ENCODE measurements at places on chromosomes 5 and 9. TPM values are rescaled to one million over a fixed set of nuclear protein-coding genes. Genes with fewer than 3 reads are reported as not detected.
A peak's percentile ranks its signal among the peaks of the same experiment; 100 is the strongest.

Gene FCN2
- not detected for total RNA-seq

Gene LCN1
- total RNA-seq: not detected

Gene SLC6A3
- not detected for total RNA-seq

Gene QRFP
- not detected for total RNA-seq

Gene FRMD3
- under 0.01 TPM for total RNA-seq

Gene SET
- 182 TPM for total RNA-seq

Gene C9orf153
- not detected for total RNA-seq

Gene NCS1
- 35.8 TPM for total RNA-seq

DNA sequence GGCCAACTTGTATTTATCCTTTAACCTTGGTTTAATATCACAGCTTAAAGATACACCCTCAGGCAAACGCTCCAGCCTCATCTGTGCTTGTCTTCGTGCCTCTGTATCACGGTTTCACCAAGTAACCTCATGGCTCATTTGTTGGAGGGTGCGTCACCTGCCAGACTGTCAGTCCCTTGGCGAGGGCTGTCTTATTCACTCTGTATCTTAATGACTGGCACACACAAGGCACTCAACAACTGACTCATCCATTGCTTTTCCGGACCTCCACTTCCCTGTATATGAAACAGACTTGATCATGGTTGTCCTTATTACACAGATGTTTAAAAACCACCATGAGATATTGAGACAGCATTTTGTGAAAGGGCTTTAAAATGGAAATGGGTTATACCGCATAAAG, 28.0 kb downstream of the LCP2 start:
- H3K36me3 ChIP-seq: no peaks in the 10 kb centered on the region
- H3K4me3 ChIP-seq: no peak overlapping the region
- H3K4me1 ChIP-seq: no peaks in the 10 kb centered on the region
- H3K27ac ChIP-seq: no peak overlapping the region

DNA sequence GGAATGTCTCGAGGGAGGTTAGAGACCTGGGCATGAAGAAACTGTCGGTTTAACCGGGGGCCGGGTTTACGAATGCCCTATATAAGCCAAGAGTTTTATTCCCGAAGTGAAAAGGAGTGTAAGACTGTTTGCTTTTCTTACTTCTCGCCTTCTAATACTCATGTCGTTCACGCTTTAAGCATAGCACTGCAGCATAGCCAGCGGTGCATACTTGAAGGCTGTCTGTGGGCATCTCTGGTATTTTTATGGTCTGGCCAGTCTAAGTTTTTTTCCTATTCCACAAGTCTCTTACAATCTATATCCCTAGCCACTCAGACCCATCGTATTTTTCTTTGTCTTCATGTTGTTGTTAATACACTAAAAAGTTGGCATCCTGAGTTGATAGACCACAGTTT, 1.2 kb downstream of the UHRF2 start:
- peaks cover 2% of the 10 kb centered on the region for H3K36me3 ChIP-seq
- peak; percentile 50 for DNase-seq
- peak overlapping the region; percentile 83 for H3K4me3 ChIP-seq

GRCh38 chr5:43298443-43298842, 14.8 kb downstream of the HMGCS1 start:
- H3K4me1 ChIP-seq: peaks cover 4% of the 10 kb centered on the region
- H3K27ac ChIP-seq: no peak overlapping the region
- H3K27me3 ChIP-seq: no peaks in the 10 kb centered on the region
- no peak for DNase-seq
- H3K36me3 ChIP-seq: peaks cover 13% of the 10 kb centered on the region

DNA sequence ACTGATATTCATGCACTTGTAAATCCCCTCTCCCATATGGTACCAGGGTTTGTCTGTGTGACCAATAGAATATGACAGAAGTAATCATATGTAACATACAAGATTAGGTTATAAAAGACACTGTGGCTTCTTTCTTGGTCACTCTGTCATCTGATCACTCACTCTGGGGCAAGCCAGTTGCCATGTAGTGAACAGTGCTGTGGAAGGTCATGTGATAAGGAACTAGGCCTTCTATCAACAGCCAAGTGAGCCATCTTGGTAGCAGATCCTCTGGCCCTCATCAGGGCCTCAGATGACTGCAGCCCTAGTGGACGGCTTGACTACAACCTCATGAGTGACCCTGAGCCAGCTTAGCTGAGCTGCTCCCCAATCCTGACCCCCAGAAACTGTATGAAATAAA, 30.0 kb upstream of the MATR3 start:
- H3K36me3 ChIP-seq: no peaks in the 10 kb centered on the region
- DNase-seq: no peak
- H3K4me3 ChIP-seq: no peak overlapping the region
- no peaks in the 10 kb centered on the region for H3K27me3 ChIP-seq
- no peak overlapping the region for H3K27ac ChIP-seq

DNA sequence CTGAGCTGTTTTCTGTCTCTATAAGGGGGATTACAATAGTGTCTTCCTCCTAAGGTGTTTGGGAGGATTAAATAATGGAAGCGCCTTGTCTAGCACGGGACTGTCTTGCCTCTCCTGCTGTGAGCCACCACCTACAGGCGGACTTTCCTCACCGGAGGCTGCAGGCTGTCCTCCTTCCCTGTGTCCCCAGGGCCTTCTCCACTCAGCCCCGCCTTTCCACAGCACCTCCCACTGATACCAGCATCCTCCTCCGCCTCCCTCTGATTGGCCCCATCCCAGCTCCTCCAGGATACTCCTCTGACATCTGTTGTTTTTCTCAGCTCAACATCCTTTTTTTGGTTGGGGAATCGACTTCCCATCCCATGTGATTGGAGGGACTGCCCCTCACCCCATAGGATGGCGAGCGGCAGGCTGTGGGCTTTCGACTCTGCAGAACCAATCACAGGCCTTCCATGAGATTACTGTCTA, 851 bp upstream of the ZDHHC12 start:
- peaks cover 4% of the 10 kb centered on the region for H3K4me1 ChIP-seq
- peak overlapping the region; percentile 56 for H3K4me3 ChIP-seq
- no peaks in the 10 kb centered on the region for H3K27me3 ChIP-seq

DNA sequence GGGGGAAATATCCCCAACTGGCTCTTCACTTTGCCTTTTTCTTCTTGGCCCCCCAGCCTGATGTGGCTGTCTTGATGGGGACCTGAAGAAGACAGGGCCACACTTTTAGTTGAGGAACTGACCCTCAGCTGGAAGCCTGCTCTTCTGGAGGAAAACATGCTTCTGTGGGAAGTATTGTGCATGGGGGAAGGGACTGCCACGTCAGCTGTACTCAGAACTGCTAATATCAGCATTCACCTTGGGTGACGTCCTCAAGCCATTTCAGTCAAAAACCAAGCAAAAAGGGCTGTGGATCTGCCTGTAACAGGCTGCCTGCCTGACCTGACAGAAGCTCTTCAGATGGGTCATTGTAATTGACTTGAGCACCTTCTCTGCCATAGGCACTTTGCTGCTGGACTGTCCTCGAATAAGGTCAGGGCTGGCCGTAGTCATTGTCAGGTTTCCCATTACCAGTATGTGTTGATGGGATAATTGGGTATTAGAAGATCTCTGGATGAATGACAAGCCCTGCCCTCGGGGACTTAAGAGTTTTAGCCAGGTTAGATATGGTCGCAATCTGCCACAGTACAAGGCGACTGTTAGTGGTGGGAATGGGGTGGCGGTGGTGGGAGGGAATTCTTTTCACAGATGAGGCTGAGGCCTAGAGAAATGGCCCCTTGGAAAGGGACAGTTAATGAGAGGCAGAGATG, 10.4 kb downstream of the RAI14 start:
- no peak for DNase-seq
- peak overlapping the region; percentile 0 for H3K27ac ChIP-seq
- H3K4me3 ChIP-seq: no peak overlapping the region
- H3K4me1 ChIP-seq: peaks cover 26% of the 10 kb centered on the region
- H3K27me3 ChIP-seq: no peaks in the 10 kb centered on the region

DNA sequence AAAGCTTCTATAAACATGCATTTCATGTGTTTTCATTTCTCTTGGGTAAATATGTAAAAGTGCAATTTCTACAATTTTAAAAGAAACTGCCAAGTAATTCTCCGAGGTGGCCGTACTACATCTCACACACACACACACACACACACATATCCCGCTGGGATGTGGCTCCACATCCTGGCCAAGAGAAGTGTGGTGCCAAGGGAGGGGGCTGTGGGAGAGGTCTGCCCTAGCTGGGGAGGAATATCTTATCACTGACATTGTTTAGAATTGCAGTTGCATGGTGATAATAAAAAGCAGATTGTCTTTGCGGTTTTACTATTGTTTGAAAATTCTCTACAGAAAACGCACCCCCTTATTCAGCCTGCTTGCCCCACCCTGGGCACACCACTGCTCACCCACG, 558.4 kb downstream of the BNC2 start:
- peaks cover 1% of the 10 kb centered on the region for H3K4me1 ChIP-seq
- no peak overlapping the region for H3K27ac ChIP-seq
- DNase-seq: no peak
- H3K36me3 ChIP-seq: no peaks in the 10 kb centered on the region
- H3K4me3 ChIP-seq: no peak overlapping the region

DNA sequence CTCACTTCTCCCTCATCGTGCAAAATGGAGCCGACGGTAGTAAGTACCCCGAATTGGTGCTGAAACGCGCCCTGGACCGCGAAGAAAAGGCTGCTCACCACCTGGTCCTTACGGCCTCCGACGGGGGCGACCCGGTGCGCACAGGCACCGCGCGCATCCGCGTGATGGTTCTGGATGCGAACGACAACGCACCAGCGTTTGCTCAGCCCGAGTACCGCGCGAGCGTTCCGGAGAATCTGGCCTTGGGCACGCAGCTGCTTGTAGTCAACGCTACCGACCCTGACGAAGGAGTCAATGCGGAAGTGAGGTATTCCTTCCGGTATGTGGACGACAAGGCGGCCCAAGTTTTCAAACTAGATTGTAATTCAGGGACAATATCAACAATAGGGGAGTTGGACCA, 979 bp downstream of the PCDHGA12 start:
- peaks cover 18% of the 10 kb centered on the region for H3K36me3 ChIP-seq
- no peak overlapping the region for H3K27ac ChIP-seq
- H3K4me3 ChIP-seq: peak overlapping the region; percentile 6
- DNase-seq: no peak
- no peaks in the 10 kb centered on the region for H3K27me3 ChIP-seq

DNA sequence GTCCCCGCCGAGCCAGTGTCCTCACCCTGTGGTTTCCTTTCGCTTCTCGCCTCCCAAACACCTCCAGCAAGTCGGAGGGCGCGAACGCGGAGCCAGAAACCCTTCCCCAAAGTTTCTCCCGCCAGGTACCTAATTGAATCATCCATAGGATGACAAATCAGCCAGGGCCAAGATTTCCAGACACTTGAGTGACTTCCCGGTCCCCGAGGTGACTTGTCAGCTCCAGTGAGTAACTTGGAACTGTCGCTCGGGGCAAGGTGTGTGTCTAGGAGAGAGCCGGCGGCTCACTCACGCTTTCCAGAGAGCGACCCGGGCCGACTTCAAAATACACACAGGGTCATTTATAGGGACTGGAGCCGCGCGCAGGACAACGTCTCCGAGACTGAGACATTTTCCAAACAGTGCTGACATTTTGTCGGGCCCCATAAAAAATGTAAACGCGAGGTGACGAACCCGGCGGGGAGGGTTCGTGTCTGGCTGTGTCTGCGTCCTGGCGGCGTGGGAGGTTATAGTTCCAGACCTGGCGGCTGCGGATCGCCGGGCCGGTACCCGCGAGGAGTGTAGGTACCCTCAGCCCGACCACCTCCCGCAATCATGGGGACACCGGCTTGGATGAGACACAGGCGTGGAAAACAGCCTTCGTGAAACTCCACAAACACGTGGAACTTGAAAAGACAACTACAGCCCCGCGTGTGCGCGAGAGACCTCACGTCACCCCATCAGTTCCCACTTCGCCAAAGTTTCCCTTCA, 1.4 kb downstream of the GLIS3 start:
- no peaks in the 10 kb centered on the region for H3K36me3 ChIP-seq
- peak overlapping the region; percentile 74 for H3K4me3 ChIP-seq
- H3K27ac ChIP-seq: peak overlapping the region; percentile 99
- no peaks in the 10 kb centered on the region for H3K27me3 ChIP-seq
- peaks cover 15% of the 10 kb centered on the region for H3K4me1 ChIP-seq

DNA sequence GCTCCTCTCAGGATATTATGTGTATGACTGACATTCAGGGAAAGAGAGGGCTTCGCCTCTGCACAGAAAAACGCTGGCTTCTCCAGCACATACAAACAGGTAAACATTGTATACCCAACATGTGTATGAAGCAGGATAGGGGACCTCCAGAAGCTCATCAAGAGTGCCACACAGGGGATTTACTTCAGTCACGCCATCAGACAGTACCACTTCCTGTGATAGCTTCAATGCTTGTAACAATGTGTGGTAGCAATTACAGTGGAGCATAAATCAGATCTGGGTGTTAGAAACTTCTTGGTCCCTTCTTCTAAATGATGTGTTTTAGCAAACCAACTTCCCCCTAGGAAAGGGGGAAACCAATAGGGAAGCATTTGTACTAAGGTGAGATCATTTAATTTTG, 160.8 kb downstream of the TSSK1B start:
- no peak overlapping the region for H3K4me3 ChIP-seq
- DNase-seq: no peak
- H3K4me1 ChIP-seq: peaks cover 9% of the 10 kb centered on the region
- no peak overlapping the region for H3K27ac ChIP-seq

GRCh38 chr5:83608122-83608521, 112.5 kb downstream of the HAPLN1 start:
- peaks cover 10% of the 10 kb centered on the region for H3K27me3 ChIP-seq
- peak; percentile 40 for DNase-seq
- H3K4me3 ChIP-seq: no peak overlapping the region
- H3K4me1 ChIP-seq: no peaks in the 10 kb centered on the region

DNA sequence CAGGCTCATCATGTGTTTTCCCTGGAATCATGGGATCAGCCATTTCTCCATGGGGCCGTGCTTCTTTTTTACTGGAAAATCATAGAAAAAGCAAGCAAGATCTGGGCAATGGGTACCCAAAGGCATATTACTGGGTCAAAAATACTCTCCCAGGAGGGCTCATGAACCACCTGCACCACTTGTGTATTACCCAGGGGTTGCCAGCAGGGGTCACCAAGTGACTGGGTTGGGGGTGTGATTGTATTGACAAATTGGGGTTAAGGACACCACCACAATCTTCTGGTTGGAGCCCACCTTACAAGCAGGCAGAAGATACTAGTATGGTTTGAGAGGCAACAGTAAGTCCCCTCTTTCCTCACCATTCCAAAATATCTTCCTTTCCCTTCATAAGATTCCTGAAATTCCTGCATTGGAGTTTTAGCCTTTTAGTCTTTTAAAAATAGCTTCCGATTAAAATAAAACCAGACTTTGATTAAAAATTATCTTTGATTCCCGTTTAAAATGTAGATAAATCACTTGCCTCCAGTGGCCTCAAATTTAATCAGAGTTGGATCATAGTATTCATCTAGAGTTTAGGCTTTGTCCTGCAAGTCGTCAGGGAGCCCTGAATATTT, 603.3 kb downstream of the KIF4B start:
- H3K27ac ChIP-seq: no peak overlapping the region
- no peak overlapping the region for H3K4me3 ChIP-seq
- H3K27me3 ChIP-seq: no peaks in the 10 kb centered on the region
